ENCODE measurements at places on chromosomes 6 and 20. TPM values are rescaled to one million over a fixed set of nuclear protein-coding genes. Genes with fewer than 3 reads are reported as not detected.

DNA sequence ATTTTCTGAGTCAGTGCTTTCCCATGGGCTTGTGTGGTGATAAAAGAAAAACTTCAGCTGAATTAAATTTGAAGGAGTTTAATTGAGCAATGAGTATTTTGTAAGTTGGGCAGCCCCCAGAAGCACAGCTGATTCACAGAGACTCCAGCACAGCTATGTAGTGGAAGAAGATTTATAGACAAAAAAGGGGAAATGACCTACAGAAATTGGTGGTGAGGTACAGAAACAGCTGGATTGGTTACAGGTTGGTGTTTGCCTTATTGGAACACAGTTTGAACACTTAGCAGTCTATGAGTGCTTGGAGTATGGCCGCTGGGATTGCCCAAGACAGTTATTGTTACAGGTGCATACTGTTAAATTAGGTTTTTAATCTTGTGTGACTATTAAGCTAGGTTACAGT, 96.9 kb upstream of the PTPRK start:
- H3K4me3 ChIP-seq: no peak overlapping the region
- no peak overlapping the region for H3K27ac ChIP-seq
- no peaks in the 10 kb centered on the region for H3K27me3 ChIP-seq
- no peak for DNase-seq

DNA sequence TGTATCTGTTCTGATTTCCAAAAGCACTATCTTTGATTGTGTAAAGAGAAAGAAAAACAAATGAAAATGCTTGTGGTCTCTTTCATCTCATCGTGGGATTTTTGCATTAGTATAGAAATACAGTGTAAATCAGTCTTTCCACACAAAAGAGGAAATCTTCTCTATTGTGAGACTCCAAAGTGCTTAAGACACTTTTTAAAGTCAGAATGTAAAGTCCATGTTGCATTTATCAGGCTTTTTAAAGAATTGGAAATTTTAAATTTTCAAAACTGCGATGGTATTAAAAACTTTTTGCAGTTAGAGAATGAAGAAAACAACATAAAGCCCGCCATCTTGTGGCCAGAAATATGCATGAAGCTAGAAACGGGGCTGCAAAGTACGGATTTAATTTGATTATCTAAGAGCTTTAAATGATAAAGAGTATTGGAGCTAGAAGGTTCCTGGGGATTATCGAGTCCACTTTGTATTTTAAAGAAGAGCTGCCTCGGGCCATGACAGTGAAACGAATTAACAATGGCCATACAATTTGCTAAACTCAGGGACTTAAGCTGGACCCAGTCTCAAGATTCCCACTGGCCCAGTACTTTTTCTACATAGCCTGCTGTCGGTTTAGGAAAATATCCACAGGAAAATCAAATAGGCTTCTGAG, 339.6 kb downstream of the ARHGAP18 start:
- no peaks in the 10 kb centered on the region for H3K4me1 ChIP-seq
- no peaks in the 10 kb centered on the region for H3K36me3 ChIP-seq
- H3K27ac ChIP-seq: no peak overlapping the region
- H3K4me3 ChIP-seq: no peak overlapping the region

The DST gene
- total RNA-seq: 1,354 TPM

- H3K4me1 ChIP-seq: no peaks in the 10 kb centered on the region
- no peaks in the 10 kb centered on the region for H3K27me3 ChIP-seq
- DNase-seq: no peak
- no peak overlapping the region for H3K4me3 ChIP-seq
- no peaks in the 10 kb centered on the region for H3K36me3 ChIP-seq
These were observed 44.1 kb upstream of the AKIRIN2 start for GRCh38 chr6:87745966-87746721.

DNA sequence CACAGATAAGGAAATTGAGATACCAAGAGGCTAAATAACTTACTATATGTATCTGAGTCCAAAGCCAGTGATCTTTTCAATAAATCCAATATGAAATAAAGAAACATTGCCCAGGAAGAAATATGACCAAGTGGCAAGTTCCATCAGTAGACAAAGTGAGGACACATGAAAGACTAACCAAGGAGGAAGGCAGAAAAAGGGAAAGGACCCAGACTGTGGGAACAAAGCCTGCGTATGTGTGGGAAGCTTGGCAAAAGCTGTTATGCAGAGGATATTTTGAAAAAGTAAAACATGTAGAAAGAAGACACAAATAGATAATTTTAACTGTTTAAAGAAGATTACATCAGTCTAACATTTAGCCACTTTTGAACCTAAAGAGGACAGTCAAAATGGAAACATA, 264.4 kb upstream of the PRDM1 start:
- H3K36me3 ChIP-seq: no peaks in the 10 kb centered on the region
- no peaks in the 10 kb centered on the region for H3K27me3 ChIP-seq
- no peak overlapping the region for H3K27ac ChIP-seq
- no peaks in the 10 kb centered on the region for H3K4me1 ChIP-seq
- no peak overlapping the region for H3K4me3 ChIP-seq

- H3K27ac ChIP-seq: no peak overlapping the region
- DNase-seq: no peak
- no peaks in the 10 kb centered on the region for H3K36me3 ChIP-seq
- H3K4me3 ChIP-seq: no peak overlapping the region
- H3K4me1 ChIP-seq: no peaks in the 10 kb centered on the region
These were observed 96.9 kb downstream of the UBE3D start for GRCh38 chr6:82968708-82969107.

DNA sequence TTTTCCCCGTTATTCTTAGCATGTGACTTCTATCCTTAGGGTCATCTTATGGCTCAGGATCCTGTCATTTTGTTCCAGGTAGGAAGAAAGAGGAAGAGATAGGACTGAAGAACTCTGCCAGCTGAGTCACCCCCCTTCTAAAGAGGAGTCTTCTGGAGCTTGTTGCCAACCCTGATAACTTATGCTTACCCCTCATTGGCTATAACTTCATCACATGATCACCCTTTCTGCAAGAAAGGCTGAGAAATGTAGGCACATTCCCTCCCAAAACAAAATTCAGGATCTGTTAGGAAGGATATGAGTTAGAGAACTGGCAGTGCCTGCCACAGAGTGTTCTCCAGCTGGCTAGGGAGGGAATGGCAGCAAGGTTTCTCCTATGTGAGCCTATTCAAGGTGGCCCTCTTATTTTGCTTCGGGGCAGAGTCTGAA, 35.6 kb downstream of the ARFGEF2 start:
- no peak overlapping the region for H3K4me3 ChIP-seq
- H3K27me3 ChIP-seq: no peaks in the 10 kb centered on the region
- peaks cover 7% of the 10 kb centered on the region for H3K36me3 ChIP-seq
- DNase-seq: no peak

The ADAM33 gene
- total RNA-seq: 29.4 TPM

GRCh38 chr20:57220337-57221145, 45.9 kb downstream of the BMP7 start:
- no peaks in the 10 kb centered on the region for H3K4me1 ChIP-seq
- H3K27me3 ChIP-seq: no peaks in the 10 kb centered on the region
- H3K27ac ChIP-seq: no peak overlapping the region
- no peak for DNase-seq
- no peak overlapping the region for H3K4me3 ChIP-seq
- no peaks in the 10 kb centered on the region for H3K36me3 ChIP-seq

DNA sequence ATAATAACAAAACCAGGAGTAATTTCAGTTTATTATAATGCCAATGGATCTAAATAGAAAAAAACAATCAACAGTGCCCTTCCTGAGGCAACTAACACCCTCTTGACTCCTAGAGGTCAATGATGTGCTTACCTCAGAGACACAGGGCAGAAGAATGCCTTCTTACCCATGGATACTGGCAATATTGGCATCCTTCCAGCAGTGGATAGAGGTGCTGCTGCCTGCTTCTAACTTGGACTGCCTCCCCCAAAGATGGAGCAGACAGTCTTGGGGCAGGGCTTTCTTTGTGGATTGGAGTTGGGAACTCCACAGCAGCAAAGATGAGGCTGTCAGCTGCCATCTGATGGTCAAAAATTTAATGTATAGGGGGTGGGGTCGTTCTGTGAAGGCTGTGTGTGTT, 78.7 kb downstream of the AK9 start:
- no peaks in the 10 kb centered on the region for H3K36me3 ChIP-seq
- H3K27me3 ChIP-seq: no peaks in the 10 kb centered on the region
- H3K27ac ChIP-seq: no peak overlapping the region
- H3K4me1 ChIP-seq: no peaks in the 10 kb centered on the region
- no peak overlapping the region for H3K4me3 ChIP-seq
- DNase-seq: no peak

The RAET1E gene
- not detected for total RNA-seq

The AGPAT4 gene
- total RNA-seq: 4.6 TPM

- no peak overlapping the region for H3K4me3 ChIP-seq
- no peaks in the 10 kb centered on the region for H3K4me1 ChIP-seq
- peak overlapping the region; percentile 23 for H3K27ac ChIP-seq
These were observed 63.0 kb downstream of the FAM229B start for GRCh38 chr6:112150363-112150762.

DNA sequence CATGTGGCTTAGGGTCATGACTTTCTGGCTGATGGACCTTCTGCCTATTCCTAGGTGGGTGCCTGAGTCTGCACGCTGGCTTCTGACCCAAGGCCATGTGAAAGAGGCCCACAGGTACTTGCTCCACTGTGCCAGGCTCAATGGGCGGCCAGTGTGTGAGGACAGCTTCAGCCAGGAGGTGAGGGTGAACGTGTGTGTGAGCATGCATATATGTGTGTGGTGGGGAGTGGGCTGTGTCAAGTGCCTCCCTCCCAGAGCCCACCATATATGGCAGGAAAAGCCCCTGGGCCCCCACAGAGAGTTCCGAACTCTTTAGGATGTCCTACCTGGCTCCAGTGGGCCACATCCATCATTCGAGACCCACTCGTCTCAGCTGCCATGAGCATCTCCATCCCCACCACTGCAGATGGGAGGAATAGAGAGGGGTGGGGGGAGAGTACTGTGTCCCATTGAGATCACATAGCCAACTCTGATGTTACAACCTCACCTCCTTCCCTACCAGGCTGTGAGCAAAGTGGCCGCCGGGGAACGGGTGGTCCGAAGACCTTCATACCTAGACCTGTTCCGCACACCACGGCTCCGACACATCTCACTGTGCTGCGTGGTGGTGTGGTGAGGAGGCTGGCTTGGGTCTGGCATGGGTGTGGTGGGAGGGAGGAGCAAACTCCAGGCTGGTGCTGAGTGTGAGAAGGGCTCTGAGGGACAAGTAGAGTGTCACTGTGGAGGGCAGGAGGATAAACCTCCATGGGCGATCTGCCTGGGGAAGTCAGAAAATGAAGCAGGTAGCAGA, 3.2 kb downstream of the SLC22A7 start:
- no peaks in the 10 kb centered on the region for H3K36me3 ChIP-seq
- H3K4me1 ChIP-seq: no peaks in the 10 kb centered on the region
- no peak for DNase-seq
- no peak overlapping the region for H3K4me3 ChIP-seq
- H3K27ac ChIP-seq: no peak overlapping the region

The TSPO2 gene
- total RNA-seq: not detected

DNA sequence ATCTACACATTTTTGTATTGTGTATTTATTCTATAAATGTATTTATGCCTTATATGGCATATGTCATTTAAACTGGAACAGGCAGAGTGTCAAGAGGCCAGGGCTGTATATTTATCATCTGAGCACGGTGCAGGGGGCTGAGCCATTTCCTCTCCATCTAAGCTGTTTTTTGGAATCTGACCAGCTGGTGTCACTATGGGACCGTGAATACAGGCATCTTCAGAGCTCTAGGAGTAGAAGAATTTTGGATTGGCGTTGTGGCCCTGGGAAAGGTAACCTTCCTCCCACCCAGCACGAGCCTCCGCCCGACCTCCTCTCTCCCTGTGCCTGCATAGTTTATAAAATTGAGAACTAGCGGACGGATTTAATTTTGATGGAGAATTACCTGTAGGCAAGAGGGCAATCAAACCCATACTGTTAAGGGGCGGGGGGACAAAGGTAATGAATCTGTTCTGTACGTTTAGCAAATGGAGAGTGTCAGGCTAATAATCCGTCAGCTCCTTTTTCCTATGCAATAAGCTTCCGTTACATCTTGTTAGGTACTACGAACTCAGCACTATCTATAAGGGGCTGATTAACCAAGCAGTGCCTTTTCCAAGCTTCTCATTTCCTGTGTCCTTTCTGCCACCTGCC, 29.0 kb upstream of the EEF1E1 start:
- H3K4me3 ChIP-seq: no peak overlapping the region
- no peaks in the 10 kb centered on the region for H3K4me1 ChIP-seq
- H3K27me3 ChIP-seq: no peaks in the 10 kb centered on the region
- no peak overlapping the region for H3K27ac ChIP-seq

The SIRPB1 gene
- 2.6 TPM for total RNA-seq

The SLC17A2 gene
- not detected for total RNA-seq

DNA sequence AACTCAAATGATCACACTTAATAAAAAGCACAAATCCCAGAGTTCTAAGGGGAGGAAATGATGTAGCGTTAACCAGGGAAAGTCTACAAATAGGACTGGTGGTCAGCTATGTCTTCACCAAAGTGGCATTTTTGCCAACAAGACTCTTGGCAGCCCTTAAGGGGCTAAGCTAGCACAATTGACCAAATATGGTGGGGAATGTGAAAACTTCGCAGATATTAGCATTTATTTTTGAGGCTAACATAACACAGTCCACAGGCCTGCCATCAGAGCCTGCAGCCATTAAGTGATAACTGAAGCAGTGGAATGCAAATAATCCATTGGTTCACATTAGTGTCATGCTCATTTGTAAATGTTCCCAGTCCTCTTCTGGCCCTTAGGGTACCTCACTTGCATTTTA, 274.6 kb downstream of the FOXC1 start:
- H3K27me3 ChIP-seq: no peaks in the 10 kb centered on the region
- no peak for DNase-seq
- H3K27ac ChIP-seq: no peak overlapping the region

The OR2B3 gene
- total RNA-seq: not detected

DNA sequence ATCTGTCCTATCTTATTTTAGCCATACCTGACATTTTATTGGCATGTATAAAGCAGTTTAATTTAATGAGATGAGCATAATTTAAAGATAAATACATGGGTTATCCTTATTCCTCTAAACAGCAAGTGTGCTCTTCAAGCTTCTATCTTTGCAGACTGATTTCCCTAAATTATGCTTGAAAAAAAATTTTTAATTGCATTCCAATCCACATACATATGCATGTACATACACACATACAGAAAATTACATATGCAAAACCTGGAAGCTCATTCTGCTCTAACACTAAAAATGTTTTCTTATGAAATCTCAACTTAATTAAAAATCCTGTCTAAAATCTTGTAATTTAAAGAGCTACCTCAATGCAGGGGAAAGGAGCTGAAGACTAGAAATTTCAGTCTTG, 35.3 kb downstream of the FKBP1C start:
- no peaks in the 10 kb centered on the region for H3K4me1 ChIP-seq
- no peak overlapping the region for H3K4me3 ChIP-seq
- H3K36me3 ChIP-seq: no peaks in the 10 kb centered on the region
- H3K27me3 ChIP-seq: no peaks in the 10 kb centered on the region
- no peak for DNase-seq

GRCh38 chr20:38278131-38278530, 17.6 kb upstream of the KIAA1755 start:
- no peak overlapping the region for H3K27ac ChIP-seq
- no peak for DNase-seq
- no peaks in the 10 kb centered on the region for H3K36me3 ChIP-seq
- H3K4me3 ChIP-seq: no peak overlapping the region

All from breast epithelium (tissue), 4 donors.